ENCODE measurements at places on chromosomes 16 and 17.

DNA sequence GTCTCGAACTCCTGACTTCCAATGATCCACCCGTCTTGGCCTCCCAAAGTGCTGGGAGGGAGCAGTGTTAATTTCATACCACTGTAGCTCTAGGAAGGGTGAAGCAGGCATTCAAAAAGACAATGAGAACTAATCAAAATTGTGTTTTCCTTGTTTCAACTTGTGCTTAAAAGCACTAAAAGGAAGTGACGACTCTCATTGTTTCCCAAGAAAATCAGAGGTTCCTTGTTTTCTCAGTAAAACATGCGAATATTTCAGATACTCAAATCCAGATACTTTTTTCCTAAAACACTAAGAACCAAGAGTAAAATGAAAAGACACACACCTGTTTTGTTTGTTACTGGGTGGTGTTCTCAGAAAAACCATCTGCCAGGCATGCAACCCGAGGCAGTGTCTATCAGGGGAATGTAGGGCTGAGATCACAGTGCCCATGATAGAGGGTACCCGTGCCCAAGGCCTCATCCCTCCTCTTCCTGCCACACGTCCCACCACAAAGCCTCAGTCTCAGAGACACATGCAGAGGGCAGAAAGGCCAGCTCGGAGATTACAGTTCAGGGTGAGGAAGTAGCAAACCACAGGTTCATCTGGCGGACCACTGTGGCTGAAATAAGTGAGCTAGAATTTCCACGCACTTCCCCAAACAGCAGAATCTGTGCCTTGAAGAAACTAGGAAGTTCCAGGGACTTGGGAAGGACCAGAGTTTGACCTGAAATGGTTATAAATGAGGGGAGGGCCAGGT is 33.7 kb downstream of the GINS3 start:
- peaks cover 11% of the 10 kb centered on the region for H3K4me1 ChIP-seq
- DNase-seq = peak; percentile 45
- no peaks in the 10 kb centered on the region for H3K27me3 ChIP-seq
- no peak overlapping the region for H3K27ac ChIP-seq

DNA sequence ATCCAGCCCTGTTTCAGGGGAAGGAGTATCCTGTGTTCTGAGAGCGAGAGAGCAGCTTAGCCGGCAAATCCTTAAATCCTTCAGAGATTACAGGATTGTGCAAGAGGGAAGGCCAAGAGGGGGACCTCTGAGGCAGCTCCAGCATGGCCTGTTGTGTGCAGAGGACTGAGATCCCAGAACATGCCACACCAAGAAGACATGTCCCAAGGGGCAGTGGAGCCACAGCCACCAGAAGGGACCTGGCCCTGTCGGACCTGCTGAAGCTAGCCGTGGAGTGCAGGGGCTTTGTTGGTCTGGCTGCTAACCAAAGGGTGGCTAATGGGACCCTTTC is 1.6 kb upstream of the MRC2 start:
- H3K27me3 ChIP-seq = no peaks in the 10 kb centered on the region
- DNase-seq = no peak
- no peaks in the 10 kb centered on the region for H3K36me3 ChIP-seq
- no peak overlapping the region for H3K27ac ChIP-seq

GRCh38 chr17:28242791-28243190 is 76.2 kb upstream of the TMEM97 start:
- H3K4me1 ChIP-seq = no peaks in the 10 kb centered on the region

GRCh38 chr17:80720610-80721577 is 176.3 kb downstream of the RPTOR start:
- no peaks in the 10 kb centered on the region for H3K27me3 ChIP-seq
- no peak overlapping the region for H3K27ac ChIP-seq
- DNase-seq = no peak
- H3K4me3 ChIP-seq = no peak overlapping the region

DNA sequence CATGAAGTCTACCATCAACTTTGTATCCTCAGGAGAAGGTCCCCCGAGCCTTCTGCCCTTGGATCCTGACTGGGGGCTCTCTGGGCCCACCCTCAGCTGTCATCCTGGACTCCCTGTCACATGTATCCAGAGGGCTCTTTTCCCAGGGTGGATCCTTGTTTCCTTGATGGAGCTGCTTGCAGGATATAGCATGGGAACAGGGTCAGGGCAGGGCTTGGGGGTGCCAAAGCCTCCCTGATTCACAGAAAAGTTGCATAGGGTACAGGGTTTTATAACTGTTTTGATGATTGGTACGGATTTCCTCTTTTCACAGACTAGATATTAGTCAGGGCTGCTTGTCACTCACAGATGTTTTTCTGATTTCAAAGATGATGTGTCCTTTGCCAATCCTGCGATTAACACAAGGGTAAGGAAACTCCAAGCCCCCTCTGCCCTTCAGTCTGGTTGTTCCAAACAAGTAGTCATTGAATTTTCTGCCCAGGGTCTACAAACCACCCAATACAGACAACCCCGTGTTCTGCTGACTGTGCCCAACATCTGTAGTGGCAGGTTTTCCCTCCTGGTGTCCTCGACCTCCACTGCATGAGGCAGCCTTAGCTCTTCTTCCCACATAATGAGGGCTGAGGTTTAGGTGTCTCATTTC is 20.6 kb upstream of the SLC35G3 start:
- no peaks in the 10 kb centered on the region for H3K36me3 ChIP-seq
- no peak overlapping the region for H3K4me3 ChIP-seq
- no peaks in the 10 kb centered on the region for H3K27me3 ChIP-seq
- peak; percentile 8 for DNase-seq
- H3K27ac ChIP-seq = no peak overlapping the region

- H3K4me1 ChIP-seq = peaks cover 2% of the 10 kb centered on the region
- H3K27ac ChIP-seq = no peak overlapping the region
- no peak overlapping the region for H3K4me3 ChIP-seq
- DNase-seq = no peak
- H3K27me3 ChIP-seq = no peaks in the 10 kb centered on the region
Measured at GRCh38 chr17:14352136-14352535, 51.3 kb downstream of the HS3ST3B1 start.

- no peaks in the 10 kb centered on the region for H3K4me1 ChIP-seq
- H3K4me3 ChIP-seq = no peak overlapping the region
- no peaks in the 10 kb centered on the region for H3K36me3 ChIP-seq
- no peak for DNase-seq
Measured at GRCh38 chr17:13106171-13106570, 88.3 kb upstream of the ELAC2 start.

GRCh38 chr17:19368229-19368628 is 5.7 kb upstream of the B9D1 start:
- H3K27me3 ChIP-seq = no peaks in the 10 kb centered on the region

GRCh38 chr16:49698931-49699840 is 156.7 kb downstream of the ZNF423 start:
- peaks cover 2% of the 10 kb centered on the region for H3K27me3 ChIP-seq
- DNase-seq = no peak
- H3K27ac ChIP-seq = no peak overlapping the region
- H3K36me3 ChIP-seq = no peaks in the 10 kb centered on the region
- no peak overlapping the region for H3K4me3 ChIP-seq

DNA sequence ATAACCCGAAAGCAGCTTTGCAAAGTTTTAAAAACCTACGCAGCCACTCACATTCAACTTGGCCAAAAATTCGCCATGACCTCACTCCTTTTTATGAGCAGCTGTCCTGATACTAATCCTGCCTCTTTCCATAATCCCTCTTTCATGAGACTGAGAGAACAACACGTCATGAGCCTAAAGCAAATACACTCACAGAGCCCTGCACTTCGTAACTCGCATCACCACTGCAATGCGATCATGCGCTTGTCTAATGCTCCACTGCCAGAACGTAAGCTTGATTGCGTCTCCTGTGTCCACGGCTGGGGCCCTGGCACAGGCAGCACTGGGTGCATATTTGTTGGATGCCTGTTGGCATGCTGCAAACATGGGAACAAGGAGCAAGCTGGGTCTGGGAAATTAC is 36.2 kb downstream of the CDRT4 start:
- H3K4me1 ChIP-seq = no peaks in the 10 kb centered on the region
- H3K27ac ChIP-seq = no peak overlapping the region
- DNase-seq = no peak

GRCh38 chr17:82416771-82417170 is 1.4 kb upstream of the HEXD start:
- DNase-seq = no peak
- no peak overlapping the region for H3K4me3 ChIP-seq
- H3K27ac ChIP-seq = no peak overlapping the region
- 0 out of 2 replicates have a peak, but pooled peaks cover 5% of the 10 kb centered on the region for H3K4me1 ChIP-seq

GRCh38 chr16:1101133-1101532 is 5.1 kb upstream of the C1QTNF8 start:
- H3K36me3 ChIP-seq = no peaks in the 10 kb centered on the region
- no peak for DNase-seq
- no peaks in the 10 kb centered on the region for H3K27me3 ChIP-seq
- H3K27ac ChIP-seq = no peak overlapping the region

GRCh38 chr17:75345514-75346167 is 56.4 kb upstream of the SLC25A19 start:
- peak overlapping the region; percentile 85 for H3K27ac ChIP-seq
- H3K4me3 ChIP-seq = peak overlapping the region; percentile 62
- peaks cover 68% of the 10 kb centered on the region for H3K4me1 ChIP-seq
- H3K27me3 ChIP-seq = no peaks in the 10 kb centered on the region
- peak; percentile 91 for DNase-seq
- peaks cover 5% of the 10 kb centered on the region for H3K36me3 ChIP-seq

GRCh38 chr16:4948903-4949766 is 9.0 kb upstream of the SEC14L5 start:
- no peak overlapping the region for H3K4me3 ChIP-seq
- H3K27me3 ChIP-seq = no peaks in the 10 kb centered on the region
- no peaks in the 10 kb centered on the region for H3K36me3 ChIP-seq
- DNase-seq = no peak

GRCh38 chr16:83623091-83623730 is 184.6 kb upstream of the HSBP1 start:
- H3K27ac ChIP-seq = no peak overlapping the region
- H3K4me1 ChIP-seq = no peaks in the 10 kb centered on the region

DNA sequence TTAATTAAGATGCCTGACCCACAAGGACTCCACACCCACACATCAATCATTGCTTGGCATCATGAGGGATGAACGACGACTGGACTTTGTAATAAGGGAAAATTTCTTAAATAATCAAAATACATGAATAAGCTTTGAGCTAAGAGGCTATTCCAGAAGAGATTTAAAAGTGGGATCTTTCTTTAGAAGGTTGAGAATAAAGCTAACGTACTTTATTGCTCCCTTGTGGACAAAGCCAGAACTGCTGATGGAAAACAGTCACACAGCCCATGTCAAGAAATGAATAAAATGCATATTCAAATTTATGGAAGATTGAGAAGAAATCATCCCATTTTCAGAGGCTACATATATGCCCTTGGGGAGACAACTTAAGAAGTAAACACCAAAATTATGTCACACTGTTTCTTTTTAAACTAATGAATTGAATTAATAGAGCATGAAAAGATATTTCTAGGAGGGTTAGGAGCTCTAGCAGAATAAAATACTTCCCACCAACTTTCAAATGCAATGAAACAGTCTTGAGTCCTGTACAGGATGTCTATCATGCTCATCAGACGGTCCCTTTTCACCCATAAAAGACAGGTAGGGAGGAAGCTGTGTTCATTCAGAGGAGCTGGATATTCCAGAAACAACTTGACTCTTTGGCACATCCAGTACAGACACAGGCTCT is 60.2 kb upstream of the PHOSPHO1 start:
- H3K36me3 ChIP-seq = peaks cover 8% of the 10 kb centered on the region
- DNase-seq = no peak
- H3K27me3 ChIP-seq = no peaks in the 10 kb centered on the region
- H3K27ac ChIP-seq = no peak overlapping the region

GRCh38 chr16:9124908-9125584 is 33.6 kb downstream of the HAPSTR1 start:
- H3K36me3 ChIP-seq = peaks cover 18% of the 10 kb centered on the region
- no peak overlapping the region for H3K27ac ChIP-seq
- peaks cover 32% of the 10 kb centered on the region for H3K4me1 ChIP-seq
- no peak for DNase-seq
- no peaks in the 10 kb centered on the region for H3K27me3 ChIP-seq

GRCh38 chr17:64313534-64313933 is 50.5 kb upstream of the TEX2 start:
- H3K4me1 ChIP-seq = no peaks in the 10 kb centered on the region
- H3K27me3 ChIP-seq = no peaks in the 10 kb centered on the region
- H3K4me3 ChIP-seq = no peak overlapping the region
- H3K36me3 ChIP-seq = no peaks in the 10 kb centered on the region
- no peak overlapping the region for H3K27ac ChIP-seq
- no peak for DNase-seq

GRCh38 chr16:30352488-30353401 is 2.4 kb downstream of the CD2BP2 start:
- H3K4me3 ChIP-seq = no peak overlapping the region
- no peak for DNase-seq
- H3K27me3 ChIP-seq = no peaks in the 10 kb centered on the region
- H3K4me1 ChIP-seq = peaks cover 40% of the 10 kb centered on the region

- no peak overlapping the region for H3K27ac ChIP-seq
- no peaks in the 10 kb centered on the region for H3K36me3 ChIP-seq
- H3K4me3 ChIP-seq = no peak overlapping the region
- no peaks in the 10 kb centered on the region for H3K4me1 ChIP-seq
- DNase-seq = no peak
Measured at GRCh38 chr16:67406111-67406971, 9.9 kb downstream of the ZDHHC1 start.

DNA sequence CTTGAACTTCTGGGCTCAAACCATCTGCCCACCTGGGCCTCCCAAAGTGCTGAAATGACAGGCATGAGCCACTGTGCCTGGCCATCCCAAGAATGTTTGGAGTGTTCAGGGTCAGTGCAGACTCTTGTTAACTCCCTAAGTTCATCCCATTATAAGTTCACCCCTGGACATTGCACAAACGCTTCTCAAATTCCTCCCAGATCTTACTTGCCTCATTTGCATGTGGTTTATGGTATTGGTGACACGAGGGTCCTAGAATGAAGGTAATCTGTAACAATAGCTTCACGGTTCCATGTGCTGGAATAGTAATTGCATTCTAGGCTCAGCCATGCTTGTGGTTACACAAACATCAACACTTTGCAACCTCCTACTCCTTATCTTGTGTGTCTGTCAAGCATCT is 5.0 kb upstream of the CCDC42 start:
- peaks cover 5% of the 10 kb centered on the region for H3K4me1 ChIP-seq
- no peaks in the 10 kb centered on the region for H3K36me3 ChIP-seq
- no peak overlapping the region for H3K4me3 ChIP-seq
- H3K27ac ChIP-seq = no peak overlapping the region
- H3K27me3 ChIP-seq = no peaks in the 10 kb centered on the region

- no peak overlapping the region for H3K4me3 ChIP-seq
- no peaks in the 10 kb centered on the region for H3K36me3 ChIP-seq
- H3K4me1 ChIP-seq = peaks cover 3% of the 10 kb centered on the region
- DNase-seq = no peak
- H3K27me3 ChIP-seq = no peaks in the 10 kb centered on the region
- H3K27ac ChIP-seq = peak overlapping the region; percentile 8
Measured at GRCh38 chr17:15650741-15651582, 31.5 kb upstream of the FBXW10B start.

GRCh38 chr16:60510941-60511340 is 1525.3 kb downstream of the CDH8 start:
- H3K27me3 ChIP-seq = no peaks in the 10 kb centered on the region
- no peak for DNase-seq
- no peaks in the 10 kb centered on the region for H3K36me3 ChIP-seq
- no peak overlapping the region for H3K4me3 ChIP-seq

- H3K36me3 ChIP-seq = no peaks in the 10 kb centered on the region
- H3K27ac ChIP-seq = no peak overlapping the region
Measured at GRCh38 chr16:89078172-89078571, 15.5 kb upstream of the ACSF3 start.

- H3K4me3 ChIP-seq = no peak overlapping the region
- H3K27me3 ChIP-seq = no peaks in the 10 kb centered on the region
- peaks cover 19% of the 10 kb centered on the region for H3K4me1 ChIP-seq
Measured at GRCh38 chr16:89408315-89408714, 82.0 kb downstream of the ANKRD11 start.

All from GM12878 (cell line).